Tibial artery (tissue), 4 donors: ENCODE measurements at places on chromosomes 4 and X.
A peak's percentile ranks its signal among the peaks of the same experiment; 100 is the strongest.

DNA sequence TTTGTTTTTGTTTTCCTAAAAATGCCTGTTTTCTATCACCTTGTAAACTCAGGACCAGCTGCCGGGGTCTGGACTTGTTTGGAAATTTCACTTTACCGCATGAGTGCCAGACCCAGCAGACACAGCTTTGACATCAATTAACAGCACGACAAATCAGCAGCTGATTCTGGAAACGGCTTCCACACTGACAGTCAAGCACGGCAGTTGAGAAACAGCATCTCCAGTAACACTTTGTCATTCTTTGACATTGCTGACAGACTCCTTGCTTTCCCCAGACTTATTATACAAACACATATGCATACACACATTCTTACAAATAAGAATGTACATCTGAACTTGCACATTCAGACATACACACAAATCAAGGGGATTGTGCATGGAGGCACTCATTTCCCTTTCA, 1017.6 kb upstream of the HS3ST1 start:
- no peak for DNase-seq

GRCh38 chr4:169909479-169909878, 116.7 kb downstream of the MFAP3L start:
- DNase-seq: no peak

DNA sequence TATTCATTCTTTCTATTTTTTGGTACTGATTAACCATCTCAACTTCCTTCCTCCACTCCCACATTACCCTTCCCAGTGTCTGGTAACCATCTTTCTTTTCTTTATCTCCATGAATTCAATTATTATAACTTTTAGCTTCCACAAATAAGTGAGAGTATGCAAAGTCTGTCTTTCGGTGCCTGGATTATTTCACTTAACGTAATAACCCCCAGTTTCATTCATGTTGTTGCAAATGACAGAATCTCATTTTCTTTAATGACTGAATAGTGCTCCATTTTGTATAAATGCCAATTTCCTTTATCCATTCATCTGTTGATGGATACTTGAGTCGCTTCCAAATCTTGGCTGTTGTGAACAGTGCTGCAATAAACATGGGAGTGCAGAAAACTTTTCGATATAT, 940.4 kb downstream of the GLUD2 start:
- DNase-seq: no peak

- no peak for DNase-seq
These were observed 99.1 kb downstream of the AFF1 start for GRCh38 chr4:87033902-87034301.

DNA sequence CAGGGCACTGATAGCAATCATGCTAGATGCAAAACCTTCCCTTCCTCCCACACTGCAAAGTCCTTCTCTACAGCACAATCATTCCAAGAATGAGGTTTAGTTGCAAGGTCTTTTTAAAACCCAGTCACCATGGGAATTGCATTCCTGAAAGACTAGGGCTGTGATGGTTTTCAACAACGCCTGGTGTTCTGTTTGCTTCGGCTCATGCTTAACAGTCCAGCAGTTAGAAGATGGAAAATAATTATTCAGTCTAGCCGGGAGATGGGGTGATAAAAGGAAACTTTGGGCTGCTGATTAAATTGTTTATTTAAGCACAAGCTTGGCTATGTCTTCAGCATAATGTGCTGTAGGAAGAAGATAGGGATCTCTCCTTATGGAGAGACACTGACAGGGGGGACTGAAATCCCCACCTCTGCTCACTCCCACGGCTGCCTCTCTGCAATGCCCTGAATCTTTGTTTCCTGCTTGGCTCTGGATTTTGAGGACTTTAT, 211.4 kb downstream of the MID1IP1 start:
- DNase-seq: no peak

- no peak for DNase-seq
These were observed 1.1 kb downstream of the SLC9B2 start for GRCh38 chr4:103075435-103075893.

GRCh38 chrX:31092970-31093638, 21.3 kb upstream of the FTHL17 start:
- DNase-seq: no peak

- DNase-seq: no peak
These were observed 9.3 kb downstream of the NOX1 start for GRCh38 chrX:100864657-100865391.

GRCh38 chr4:78150543-78150864, 93.4 kb downstream of the FRAS1 start:
- DNase-seq: no peak

DNA sequence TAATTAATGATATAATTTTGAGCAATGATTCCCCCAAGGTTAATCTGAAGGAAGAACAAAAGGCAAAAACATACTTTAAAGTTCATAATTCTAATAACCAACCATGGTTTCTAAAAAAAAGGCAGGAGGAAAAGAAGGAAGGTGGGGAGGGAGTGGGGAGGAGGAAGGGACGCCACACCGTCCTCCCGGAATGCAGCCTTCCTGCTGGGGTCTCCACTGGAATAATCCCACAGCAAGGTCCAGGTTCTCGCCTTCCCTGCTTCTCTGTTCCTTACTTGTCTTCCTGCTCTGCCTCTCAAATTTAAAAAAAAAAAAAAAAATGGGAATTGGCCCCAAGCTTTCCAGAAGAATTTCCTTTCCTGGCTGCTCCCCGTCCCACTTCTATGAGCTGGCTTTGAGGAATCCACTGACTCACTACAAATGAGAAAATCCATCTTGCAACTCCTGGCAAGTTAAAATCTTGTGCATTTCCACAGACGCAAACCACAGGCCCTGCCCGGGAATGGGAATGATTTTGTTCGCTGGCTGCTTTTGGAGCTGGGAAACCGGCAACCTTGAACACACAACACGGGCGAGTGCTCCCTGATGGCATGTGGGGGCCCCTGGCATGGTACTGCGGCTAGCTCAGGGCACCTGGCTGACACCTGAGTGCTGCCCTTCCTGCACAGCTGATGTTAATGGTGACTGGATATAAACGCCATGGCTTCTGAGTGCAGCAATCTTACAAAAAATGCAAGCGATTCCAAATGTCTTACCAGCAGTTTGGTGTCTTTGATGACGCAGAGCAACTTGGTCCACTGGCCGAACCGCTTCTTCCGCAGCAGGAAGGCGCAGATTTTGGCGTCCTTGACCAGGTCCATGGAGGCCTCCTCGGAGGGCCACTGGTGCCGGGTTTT, 97.0 kb downstream of the AFAP1 start:
- peak; percentile 91 for DNase-seq

- DNase-seq: peak; percentile 6
These were observed 108.0 kb downstream of the CPZ start for GRCh38 chr4:8700531-8700930.

DNA sequence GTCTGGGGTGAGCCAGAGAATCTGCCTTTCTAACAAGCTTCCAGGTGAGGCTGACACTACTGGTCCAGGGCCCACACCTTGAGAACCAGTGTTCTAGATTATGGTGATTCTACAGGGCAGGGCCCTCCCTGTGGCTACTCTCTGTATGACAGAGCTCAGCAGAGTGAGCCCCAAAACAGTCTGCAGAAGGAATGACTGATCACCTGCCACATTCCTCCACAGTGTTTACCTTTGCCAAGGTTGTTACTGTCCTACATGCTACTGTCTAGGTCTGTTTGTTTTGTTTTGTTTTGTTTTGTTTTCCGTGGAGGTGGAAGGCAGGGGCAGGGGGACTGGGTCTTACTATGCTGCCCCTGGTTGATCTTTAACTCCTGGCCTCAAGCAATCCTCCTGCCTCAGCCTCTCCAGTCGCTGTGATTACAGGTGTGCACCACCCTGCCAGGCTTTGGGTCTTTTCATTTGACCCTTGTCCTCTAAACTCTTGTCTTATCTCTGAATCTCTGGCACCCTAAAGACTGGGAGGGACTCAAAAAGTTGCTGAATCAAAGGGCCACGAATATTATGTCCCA, 45.1 kb downstream of the MAP7D2 start:
- no peak for DNase-seq

- peak; percentile 32 for DNase-seq
These were observed 760 bp downstream of the TMEM165 start for GRCh38 chr4:55396308-55397125.

GRCh38 chr4:138192113-138192512, 50.0 kb downstream of the SLC7A11 start:
- no peak for DNase-seq

DNA sequence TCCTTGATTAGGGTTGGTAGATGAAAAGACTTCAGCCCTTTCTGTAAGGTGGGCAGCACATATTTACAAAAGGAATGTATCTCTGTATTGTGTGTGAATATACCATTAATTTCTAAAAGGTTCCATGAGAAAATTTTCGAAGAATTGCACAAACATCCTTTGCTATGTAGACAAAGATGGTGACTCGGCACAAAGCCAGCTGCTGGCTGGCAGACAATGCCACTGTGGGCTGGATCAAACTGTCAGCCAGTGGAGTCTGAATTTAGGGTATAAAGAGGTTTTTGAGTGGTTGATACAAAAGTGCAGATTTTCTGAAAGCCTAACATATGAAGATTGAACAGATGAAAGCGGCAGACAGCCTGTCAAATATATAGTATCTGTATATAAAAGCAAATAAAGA, 5.6 kb upstream of the TXK start:
- DNase-seq: no peak

DNA sequence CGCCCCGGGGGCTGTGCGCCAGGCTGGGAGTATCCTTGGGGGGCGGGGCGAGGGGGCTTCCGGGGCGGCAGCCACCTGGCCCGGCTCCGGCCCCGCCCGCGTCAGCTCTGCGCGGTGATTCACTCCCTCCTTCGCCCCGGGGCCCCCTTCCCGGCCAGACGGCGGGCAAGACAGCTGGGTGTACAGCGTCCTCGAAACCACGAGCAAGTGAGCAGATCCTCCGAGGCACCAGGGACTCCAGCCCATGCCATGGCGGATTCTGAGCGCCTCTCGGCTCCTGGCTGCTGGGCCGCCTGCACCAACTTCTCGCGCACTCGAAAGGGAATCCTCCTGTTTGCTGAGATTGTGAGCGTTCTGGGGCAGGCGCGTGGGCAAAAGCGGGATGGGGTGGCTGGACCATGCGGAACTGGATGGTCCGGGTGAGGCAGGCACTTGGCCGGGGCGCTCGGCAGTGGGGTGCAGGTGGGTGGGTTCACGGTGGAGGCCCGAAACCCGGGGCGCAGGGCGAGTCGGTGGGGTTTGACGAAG, at the start of gene PLP2:
TSS of gene PLP2 (plus strand) at position 147 of the 528 bp plus-strand sequence. CDS start at position 250, 103 bp downstream.
- DNase-seq: peak; percentile 82

- DNase-seq: no peak
These were observed 25.1 kb downstream of the ARL13A start for GRCh38 chrX:100994352-100995281.

DNA sequence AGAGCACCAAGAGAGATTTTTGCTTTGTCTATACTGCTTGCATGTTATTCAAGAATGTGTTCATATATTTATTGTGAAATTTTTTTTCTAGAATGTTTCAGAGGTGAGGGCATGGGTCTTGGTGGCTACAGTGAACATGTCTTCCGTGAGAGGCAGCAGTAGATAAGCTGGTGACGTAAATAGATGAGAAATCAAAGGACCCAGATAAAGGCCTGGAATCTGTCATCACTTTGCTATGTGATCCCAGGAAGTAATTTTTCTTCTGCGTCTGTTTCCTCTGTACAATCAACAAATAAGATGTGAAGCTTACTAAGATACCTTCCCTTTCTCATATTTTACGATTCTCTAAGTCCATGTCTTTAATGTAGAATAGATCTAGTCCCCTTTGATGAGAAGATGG, 129.1 kb downstream of the COL4A6 start:
- no peak for DNase-seq

- DNase-seq: no peak
These were observed 110.0 kb upstream of the IGFBP7 start for GRCh38 chr4:57220172-57220571.

DNA sequence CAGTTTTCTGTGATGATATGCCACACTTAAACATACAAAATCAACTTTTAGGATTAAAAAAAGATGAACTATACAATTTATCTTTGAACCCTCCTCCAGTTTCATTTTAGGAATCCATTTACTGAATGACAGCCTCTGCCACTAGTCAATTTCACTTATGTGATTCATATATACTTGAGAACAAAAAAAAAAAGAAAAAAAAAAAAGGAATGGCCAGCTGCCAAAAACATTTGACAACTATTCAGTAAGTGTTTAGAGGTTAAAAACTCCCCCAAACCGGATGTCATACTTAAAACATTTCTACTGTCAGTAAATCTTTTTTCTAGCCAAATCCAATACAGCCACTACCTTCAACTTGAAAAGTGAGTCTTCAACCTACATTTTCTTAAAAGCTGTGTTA, 266.7 kb upstream of the MAGEB2 start:
- DNase-seq: no peak

GRCh38 chr4:120749445-120750151, 172.9 kb downstream of the PRDM5 start:
- DNase-seq: no peak

DNA sequence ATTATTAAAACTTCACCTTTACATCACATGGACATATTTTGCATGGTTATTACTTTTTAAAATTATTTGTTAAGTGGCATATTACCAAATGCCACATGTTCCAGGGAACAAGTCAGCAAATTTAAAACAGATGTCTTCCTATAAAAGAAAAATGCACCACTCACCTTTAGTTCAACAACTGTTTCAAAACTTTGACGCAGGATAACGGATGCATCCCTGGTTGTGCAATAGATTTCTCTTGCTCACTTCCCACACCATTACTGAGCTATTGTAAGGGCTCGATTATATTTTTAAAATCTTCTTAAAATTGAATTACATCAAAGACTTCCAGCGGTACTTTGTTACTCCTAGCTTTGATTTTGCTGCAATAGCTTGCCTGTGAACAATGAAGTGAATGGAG, 93.0 kb upstream of the ARHGAP24 start:
- no peak for DNase-seq

GRCh38 chr4:19256823-19257222, 994.9 kb upstream of the SLIT2 start:
- no peak for DNase-seq

DNA sequence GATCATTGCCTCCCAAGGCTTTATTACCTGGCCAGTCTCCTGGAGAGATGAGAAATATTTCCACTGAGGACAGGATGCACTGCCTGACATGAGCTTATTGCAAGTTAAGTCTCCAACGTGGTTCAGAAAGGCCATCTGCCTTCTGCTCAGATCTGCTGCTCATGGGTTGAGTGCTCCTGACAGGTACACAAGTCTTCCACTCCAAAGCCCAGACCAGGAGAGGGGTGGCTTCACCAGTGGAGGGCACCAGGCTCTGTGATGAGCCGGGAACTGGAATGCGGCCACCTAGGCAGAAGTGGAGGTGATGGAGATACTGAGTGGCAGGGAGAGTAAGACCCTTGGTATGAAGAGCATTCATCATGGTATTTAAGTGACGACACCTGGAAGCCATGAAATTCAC, 79.5 kb upstream of the IRF2 start:
- DNase-seq: no peak

DNA sequence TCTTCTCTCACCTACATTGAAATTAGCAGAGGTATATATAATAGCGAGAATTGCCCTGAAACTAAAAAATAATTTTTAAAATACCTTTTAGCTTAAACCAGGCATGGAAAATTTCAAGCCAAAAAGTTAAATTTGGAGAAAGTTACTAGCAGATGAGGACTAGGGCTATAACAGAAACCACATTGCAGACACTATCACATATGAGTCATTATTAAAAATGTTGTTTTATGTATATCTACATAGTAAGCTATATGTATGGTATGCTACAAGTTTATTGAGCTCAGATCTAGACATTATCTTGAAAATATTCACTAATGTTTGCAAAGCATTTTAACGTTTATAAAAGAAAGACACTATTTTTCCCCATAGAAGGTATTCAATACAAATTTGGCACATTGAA, 147.8 kb downstream of the PAPSS1 start:
- DNase-seq: no peak

GRCh38 chr4:9146967-9147366, 23.2 kb upstream of the FAM90A26 start:
- DNase-seq: no peak

- no peak for DNase-seq
These were observed 51.9 kb downstream of the TET2 start for GRCh38 chr4:105198541-105198940.
